ENCODE measurements at places on chromosomes 11 and 22. TPM values are rescaled to one million over a fixed set of nuclear protein-coding genes. Genes with fewer than 3 reads are reported as not detected.

TMEM86A gene
- 1.3 TPM for total RNA-seq

MTFP1 gene
- 78.7 TPM for total RNA-seq

HBE1 gene
- 1.5 TPM for total RNA-seq

YAP1 gene
- total RNA-seq = 98.9 TPM

ROBO4 gene
- total RNA-seq = 0.13 TPM

SEC14L2 gene
- total RNA-seq = 3.9 TPM

B4GALNT4 gene
- total RNA-seq = 97.8 TPM

XPNPEP3 gene
- total RNA-seq = 28.2 TPM

CNTN5 gene
- not detected for total RNA-seq

DEUP1 gene
- total RNA-seq = 0.44 TPM

GCAT gene
- total RNA-seq = 33.0 TPM

SPI1 gene
- 0.59 TPM for total RNA-seq

CABP4 gene
- total RNA-seq = not detected

PYGM gene
- total RNA-seq = 8.7 TPM

FXYD6 gene
- total RNA-seq = 31.6 TPM

ST14 gene
- 33.9 TPM for total RNA-seq

ARVCF gene
- 65.4 TPM for total RNA-seq

BIK gene
- 3.0 TPM for total RNA-seq

DEFB131B gene
- not detected for total RNA-seq

ANKK1 gene
- total RNA-seq = 0.15 TPM

NUP160 gene
- total RNA-seq = 89.9 TPM

ENTHD1 gene
- total RNA-seq = not detected

SMTNL1 gene
- total RNA-seq = 0.26 TPM

UBQLN3 gene
- total RNA-seq = not detected

TMEM191B gene
- 2.7 TPM for total RNA-seq

FGF4 gene
- 3.3 TPM for total RNA-seq

RAG2 gene
- not detected for total RNA-seq

OR52B4 gene
- total RNA-seq = not detected

MMP11 gene
- 16.5 TPM for total RNA-seq

AKIP1 gene
- total RNA-seq = 22.0 TPM

CHADL gene
- 1.5 TPM for total RNA-seq

ZNF70 gene
- 3.3 TPM for total RNA-seq

DUSP8 gene
- 2.5 TPM for total RNA-seq

NXPE2 gene
- total RNA-seq = not detected

MS4A6E gene
- total RNA-seq = not detected

SLC6A5 gene
- total RNA-seq = not detected

CLMP gene
- 18.2 TPM for total RNA-seq

C11orf97 gene
- total RNA-seq = not detected

RIMBP3B gene
- total RNA-seq = 0.62 TPM

DTX4 gene
- total RNA-seq = 12.8 TPM

CRYBA4 gene
- total RNA-seq = 1.1 TPM

CDKN1C gene
- 35.0 TPM for total RNA-seq

MISFA gene
- total RNA-seq = 3.2 TPM

TTC28 gene
- total RNA-seq = 13.0 TPM

OR8G1 gene
- not detected for total RNA-seq

OR5P2 gene
- not detected for total RNA-seq

TRPM5 gene
- 0.07 TPM for total RNA-seq

JAML gene
- total RNA-seq = 0.37 TPM

UBQLNL gene
- 0.24 TPM for total RNA-seq

Data from WTC11 (cell line).